HFF-Myc (cell line): ENCODE measurements at places on chromosomes 11 and 22.
A peak's percentile ranks its signal among the peaks of the same experiment; 100 is the strongest.

DNA sequence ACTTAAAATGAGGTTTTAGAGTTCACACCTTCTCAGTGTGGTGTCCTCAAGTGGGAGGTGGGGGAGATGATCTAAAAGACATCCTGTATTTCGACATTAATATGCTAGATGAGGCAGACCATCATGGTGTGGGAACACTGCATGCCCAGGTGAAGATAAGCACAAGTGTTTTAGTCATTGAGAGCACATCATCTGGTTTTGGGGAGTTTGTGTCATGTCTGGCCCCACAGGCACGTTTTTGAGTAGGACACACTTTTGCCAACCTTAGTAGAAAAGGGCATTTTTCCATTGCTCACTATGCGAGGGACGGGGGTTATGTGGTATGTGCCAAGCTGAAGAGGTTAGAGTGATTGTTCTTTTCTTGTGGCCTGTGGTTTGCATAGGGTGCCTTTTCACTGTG lies 189.3 kb downstream of the DBX1 start:
- no peak for DNase-seq

- DNase-seq: no peak
Observed at GRCh38 chr11:114782650-114783310, 104.5 kb downstream of the NXPE2 start.

GRCh38 chr11:22681281-22681812 lies 14.9 kb downstream of the GAS2 start:
- no peak for DNase-seq

DNA sequence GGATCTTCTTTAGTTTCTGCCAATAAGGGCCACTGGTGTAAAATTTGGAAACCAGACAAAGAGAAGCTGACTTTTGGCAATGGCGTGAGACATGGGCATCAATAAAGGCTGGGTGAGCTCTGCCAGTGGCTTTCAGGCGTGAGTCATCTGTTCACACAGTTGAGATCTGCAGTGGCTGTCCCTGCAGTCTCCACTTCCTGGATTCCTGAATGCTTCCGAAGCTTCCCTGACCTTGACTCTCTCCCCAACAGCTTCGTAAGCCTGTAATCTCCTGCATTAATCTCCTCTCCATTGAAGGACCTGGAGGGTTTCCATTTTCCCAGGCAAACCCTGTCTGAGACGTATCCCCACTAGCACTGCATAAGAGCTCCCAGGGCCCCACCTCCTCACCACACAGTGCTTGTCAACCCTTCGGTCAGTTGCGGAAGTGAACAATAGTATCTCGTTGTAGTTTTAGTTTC lies 574.7 kb downstream of the TBC1D22A start:
- peak; percentile 39 for DNase-seq

DNA sequence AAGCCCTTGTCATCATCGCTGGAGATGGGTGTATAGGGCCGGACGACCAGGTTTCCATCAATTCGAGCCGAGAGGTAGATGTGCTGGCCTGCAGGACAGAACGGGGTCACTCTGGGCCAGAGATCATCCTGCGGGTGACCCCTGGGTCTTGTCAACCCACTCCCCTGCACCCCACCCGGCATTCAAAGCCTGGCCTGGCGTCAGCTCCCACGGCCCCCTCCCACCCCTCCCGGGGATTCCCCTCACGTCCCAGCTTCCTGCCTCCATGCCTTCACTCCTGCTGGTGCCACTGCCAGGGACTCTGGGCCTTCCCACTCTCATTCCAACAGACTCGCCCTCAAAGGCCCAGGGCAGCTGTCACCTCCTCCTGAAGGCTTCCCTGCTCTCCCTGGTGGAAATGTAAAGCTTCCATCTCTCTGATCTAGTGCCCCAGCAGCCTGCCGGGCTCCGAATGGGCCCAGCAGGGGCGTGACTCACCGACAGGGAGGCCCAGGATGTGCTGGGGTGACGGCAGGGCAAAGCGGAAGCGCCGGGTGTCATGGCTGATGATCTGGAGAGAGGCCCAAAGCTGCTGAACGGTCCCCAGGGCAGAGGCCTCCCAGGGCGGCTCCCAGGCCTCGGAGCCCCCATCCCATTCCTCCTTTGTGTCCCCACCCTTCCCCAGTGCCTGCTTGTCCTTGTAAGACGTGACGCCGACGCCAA lies 9.3 kb downstream of the ATP5MGL start:
- DNase-seq: no peak

- DNase-seq: no peak
Observed at GRCh38 chr11:78833237-78833636, 258.6 kb upstream of the NARS2 start.

DNA sequence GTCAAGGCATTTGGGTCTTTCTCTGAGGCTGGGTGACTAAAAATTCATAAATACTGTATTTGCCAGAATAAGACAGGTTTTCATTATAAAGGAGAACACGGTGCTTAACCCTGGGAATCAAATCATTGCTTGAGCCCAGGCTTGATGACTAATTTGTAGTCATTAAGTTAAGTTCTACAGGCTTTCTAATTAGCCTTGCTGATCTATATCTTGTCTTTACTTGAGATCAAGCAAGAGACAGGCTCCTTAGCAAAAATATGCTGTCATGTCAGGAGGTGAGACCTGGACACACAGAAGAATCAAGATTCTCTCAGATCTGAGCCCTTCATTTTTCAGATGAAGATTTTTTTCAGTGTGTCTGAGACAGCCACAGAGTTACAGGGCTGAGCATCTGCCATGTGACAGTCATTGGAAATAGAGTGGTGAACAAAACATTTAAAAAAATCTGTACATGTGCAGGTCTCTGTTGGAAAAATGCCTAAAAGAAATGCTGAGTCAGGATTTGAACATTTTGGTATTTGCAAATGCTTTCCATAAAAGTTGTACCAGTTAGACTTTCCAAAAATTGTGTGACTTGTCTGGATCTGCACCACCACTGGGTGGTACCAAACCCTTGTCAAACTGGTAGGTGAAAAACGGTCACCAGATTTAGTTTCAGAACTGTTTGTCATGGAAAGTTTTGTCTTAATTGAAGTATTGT lies 14.6 kb downstream of the ACAT1 start:
- DNase-seq: peak; percentile 26

GRCh38 chr22:20244691-20245576 lies 23.2 kb downstream of the RTN4R start:
- no peak for DNase-seq

DNA sequence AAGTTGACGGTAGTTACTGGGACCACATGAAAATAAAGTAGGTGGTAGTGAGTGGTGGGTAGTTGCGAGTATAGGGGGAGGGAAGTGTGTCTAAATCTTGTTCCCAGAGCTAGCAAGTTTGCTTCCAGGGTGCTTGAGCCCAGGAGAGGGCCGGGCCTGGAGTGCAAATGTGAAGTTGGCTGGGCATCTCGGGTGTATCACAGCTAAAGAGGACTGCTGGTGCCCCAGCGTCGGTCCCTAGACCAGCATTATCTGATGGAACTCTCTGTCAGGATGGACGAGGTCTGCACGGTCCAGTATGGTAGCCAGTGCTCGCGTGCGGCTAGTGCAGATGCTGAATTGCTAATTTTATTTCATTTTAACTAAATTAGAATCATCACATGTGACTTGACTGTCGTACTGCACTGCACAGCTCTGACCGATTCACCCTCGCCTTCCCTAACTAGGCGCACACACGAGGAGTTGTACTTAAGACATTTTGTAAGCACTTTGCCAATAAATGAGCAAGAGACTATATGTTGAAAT lies 75.4 kb downstream of the ARHGAP8 start:
- no peak for DNase-seq

- no peak for DNase-seq
Observed at GRCh38 chr11:89613911-89614310, 96.2 kb upstream of the TRIM77 start.

DNA sequence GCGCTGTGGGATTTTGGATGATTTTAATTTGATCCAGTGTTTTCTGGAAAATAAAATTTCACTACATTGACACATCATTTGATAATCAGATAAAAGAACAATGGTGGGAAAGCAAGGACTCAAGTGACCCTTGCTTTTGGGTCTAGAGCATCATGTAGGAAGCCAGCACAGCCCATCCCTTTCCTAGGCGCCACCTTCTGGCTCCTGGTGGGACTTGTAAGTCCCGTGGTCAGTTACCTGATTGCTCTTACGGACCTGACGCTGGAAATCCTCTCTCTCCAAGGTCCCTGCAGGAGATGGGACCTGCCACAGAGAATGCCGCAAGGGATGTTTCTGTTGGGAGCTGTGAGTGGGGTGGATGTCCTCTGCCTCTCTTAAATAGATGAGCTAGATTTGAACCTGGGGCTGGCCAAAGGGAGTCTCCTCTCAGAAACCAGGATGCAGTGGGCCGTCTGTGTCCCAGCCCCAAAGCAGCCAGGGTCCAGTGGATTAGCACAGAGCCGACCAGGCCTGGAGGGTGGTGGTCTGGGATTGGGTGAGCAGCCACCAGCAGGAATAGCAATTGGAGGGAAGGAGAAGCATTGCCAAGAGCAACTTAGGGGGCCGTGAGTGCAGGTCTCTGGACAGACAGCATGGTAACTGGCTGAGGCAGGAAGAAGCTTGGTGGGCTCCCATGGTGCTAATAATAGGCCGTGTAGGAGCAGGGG lies 21.7 kb downstream of the TIMP3 start:
- no peak for DNase-seq

GRCh38 chr11:70134490-70134889 lies 56.4 kb downstream of the ANO1 start:
- DNase-seq: peak; percentile 7

DNA sequence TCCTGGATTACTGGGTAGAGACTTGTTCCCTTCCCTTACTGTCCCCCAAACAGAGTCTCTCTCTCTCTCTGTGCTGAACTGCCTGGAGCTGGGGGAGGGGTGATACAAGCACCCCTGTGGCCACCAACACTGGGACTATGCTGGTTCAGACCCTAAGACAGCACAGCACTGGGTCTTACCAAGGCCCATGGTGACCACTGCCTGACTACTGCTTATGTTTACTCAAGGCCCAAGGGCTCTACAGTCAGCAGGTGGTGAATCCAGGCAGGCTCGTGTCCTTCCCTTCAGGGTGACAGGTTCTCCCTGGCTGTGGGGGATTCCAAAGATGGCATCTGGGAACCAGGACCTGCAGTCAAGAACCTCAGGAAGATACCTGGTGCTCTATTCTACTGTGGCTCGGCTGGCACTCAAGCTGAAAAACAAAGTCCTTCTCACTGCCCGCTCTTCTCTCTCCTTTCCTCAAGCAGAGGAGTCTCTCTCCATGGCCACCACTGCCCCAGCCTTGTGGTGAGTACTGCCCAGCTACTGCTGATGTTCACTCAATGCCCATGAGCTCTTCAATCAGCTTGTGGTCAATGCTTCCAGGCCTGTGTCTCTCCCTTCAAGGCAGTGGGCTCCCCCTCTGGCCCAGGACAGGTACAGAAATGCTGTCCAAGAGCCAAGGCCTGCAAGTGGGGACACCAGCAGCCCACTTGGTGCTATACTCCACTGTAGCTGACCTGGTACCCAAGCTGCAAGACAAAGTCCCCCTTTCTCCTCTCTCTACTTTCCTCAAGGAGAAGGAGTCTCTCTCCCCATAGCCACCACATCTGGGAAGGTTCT lies 41.8 kb upstream of the SHANK2 start:
- DNase-seq: no peak

GRCh38 chr11:64845129-64845775 lies 799 bp upstream of the CDC42BPG start:
- DNase-seq: no peak

DNA sequence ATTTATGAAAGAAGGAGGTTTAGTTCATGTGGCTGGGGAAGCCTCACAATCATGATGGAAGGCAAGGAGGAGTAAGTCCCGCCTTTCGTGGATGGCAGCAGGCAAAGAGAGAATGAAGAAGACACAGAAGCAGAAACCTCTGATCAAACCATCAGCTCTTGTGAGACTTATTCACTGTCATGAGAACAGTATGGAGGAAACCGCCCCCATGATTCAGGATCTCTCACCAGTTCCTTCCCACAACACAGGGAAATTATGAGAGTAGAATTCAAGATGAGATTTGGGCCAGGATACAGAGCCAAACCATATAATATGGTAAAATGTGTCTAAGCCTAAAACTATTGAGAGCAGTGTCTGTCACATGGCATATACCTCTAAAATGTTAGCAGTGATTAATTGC lies 503.8 kb upstream of the CCDC179 start:
- no peak for DNase-seq

DNA sequence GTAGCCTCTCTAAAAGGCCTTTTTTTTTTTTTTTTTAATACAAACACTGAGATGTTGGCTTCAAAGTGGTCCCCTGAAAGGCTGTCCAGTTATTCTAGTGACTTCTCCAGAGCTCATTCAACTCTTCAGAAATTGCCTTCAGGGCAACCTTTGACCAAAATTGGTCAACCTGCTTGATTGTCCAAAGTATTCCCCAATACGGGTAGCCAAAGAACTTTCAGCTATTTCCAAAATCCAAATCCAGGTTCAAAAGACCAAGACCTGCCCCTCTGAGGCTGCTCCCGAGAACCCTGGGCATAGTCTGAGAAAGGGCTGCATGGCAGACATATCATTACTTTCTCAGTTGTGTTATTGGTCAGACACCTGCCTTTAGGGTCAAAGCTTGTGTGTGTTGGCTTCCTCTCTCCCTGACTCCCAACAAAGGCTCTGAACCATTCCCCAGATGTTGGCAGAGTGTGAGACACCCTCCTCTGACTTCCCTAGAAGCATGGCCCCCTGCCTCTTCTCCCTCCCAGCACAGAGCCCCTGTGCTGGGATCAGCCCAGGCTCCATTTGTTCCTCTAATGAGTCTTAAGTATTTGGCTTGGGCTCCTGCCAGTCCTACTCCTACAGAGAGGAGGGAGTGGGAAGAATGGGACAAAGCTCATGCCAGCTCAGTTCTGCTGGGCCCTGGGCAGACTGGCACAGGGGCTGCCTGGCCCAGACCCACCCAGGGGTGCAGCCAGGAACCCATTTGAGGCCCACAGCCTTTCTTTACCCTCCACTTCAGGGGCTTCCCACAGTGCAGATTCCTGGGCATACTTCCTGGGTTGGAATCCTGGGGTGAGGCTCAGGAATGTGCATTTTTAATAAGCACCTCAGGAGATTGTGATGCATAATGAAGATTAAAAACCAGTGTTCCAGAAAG lies 30.3 kb downstream of the TNKS1BP1 start:
- no peak for DNase-seq

DNA sequence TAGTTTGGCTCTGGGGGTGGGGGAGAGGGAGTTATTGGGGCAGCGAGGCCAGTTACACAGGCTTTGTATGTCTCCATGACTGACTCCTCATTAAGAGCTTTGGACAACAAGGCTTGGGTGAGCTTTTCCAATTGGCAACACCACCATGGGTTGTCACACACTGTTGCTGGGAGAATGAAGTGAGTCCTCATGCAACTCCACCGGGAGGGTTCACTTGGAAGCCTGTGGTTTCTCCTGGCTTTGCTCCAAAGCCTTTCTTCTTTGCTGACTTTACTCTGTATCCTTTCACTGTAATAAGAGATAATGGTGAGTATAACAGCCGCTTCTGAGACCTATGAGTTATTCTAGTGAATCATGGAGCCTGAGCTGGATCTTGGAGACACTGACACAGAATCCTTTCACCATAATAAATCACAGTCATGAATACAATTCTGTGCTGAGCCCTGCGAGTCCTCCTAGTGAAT lies 24.9 kb downstream of the EIF3F start:
- DNase-seq: no peak
